Activated T-helper 17 cell treated with anti-CD3 and anti-CD28 coated beads, Interleukin-2, amount 50 U/mL, for 72 hours (primary cell): ENCODE measurements at places on chromosomes 11 and 22.

GRCh38 chr22:32042924-32043323, at the start of gene SLC5A1:
TSS of gene SLC5A1 (plus strand) at chr22:32043261. CDS start at chr22:32043282, 21 bp downstream.
- no peak for ATAC-seq

- ATAC-seq, result no peak
Measured at GRCh38 chr11:67670316-67671210, 3.9 kb downstream of the ALDH3B2 start.

DNA sequence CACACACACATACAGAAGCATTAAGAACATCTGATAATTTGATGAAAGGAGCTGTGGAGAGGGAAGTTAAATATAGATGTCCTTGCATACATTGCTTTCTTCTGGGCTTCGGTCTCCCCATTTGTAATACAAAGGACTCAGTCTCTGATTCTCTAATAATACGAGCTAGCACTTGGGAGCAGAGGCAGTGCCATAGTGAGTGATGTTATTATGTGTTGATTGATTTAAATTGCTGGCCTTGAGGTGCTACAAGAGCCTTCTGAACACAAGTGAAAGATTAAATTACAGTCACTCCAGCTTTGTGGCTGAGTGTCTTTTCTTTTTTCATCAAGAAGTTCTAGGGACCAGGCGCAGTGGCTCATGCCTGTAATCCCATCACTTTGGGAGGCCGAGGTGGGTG, 61.5 kb upstream of the HMGXB4 start:
- no peak for ATAC-seq

DNA sequence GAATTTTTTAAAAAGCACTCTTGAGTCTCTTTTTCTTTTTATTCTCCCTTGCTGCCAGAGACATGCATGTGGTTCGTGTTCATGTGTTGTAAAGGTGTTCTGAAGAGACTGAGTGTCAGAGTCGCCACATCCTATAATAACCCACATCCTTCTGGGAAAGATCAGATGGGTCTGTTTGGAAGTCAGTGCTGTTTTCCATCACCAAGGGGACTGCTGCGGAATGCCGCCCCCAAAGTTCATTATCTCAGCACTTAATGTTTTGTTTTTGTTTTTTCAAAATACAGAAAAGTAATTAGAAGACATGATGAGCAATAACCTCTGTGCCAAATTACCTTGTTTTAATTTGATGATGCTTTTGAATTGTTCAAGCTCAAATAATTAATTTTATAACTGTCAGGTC, 56.9 kb upstream of the EIF3M start:
- no peak for ATAC-seq

GRCh38 chr11:106475181-106475580, 397.7 kb downstream of the AASDHPPT start:
- no peak for ATAC-seq
